ENCODE measurements at places on chromosomes 7 and 10.

GRCh38 chr10:14639637-14640036, 135.1 kb downstream of the FAM107B start:
- DNase-seq: no peak

DNA sequence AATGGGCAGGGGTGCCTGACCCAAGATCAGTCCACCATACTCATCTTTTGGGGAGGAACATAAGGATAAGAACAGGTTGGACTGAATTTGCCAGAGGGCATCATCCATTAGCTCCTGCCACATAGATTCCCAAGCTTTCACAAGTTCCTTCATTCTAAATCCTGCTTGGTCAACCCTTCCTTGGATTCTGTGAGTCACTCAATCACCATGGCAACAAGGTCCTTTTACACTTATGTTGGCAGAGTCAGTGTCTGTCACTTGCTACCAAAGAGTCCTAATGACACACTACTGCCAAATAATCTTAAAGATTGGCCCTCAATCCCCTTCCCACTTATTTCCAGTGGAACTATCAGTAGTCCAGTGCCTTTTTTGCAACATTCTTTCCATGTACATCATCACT, 5.0 kb upstream of the LGI1 start:
- peak; percentile 55 for DNase-seq

DNA sequence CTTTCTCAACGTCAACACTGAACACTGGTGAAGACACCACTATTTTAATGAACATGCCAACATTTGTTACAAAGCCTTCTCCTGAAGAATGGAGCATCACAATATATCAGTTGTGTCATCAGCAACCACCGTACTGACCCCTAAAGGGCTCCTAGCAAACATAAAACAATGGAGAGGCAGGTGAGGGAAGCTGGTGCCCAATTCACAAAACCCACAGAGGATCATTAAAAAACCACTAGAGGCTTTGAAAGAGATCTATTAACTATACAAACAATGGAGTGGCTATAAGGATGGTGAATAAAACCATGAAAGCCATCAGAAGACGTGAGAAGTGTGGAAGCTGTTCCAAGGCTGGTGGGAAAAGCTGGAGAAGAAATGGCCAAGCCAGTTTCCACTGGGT, 150.8 kb downstream of the FAM107B start:
- no peak for DNase-seq

GRCh38 chr7:26185844-26186180, 14.7 kb downstream of the HNRNPA2B1 start:
- no peak for DNase-seq

DNA sequence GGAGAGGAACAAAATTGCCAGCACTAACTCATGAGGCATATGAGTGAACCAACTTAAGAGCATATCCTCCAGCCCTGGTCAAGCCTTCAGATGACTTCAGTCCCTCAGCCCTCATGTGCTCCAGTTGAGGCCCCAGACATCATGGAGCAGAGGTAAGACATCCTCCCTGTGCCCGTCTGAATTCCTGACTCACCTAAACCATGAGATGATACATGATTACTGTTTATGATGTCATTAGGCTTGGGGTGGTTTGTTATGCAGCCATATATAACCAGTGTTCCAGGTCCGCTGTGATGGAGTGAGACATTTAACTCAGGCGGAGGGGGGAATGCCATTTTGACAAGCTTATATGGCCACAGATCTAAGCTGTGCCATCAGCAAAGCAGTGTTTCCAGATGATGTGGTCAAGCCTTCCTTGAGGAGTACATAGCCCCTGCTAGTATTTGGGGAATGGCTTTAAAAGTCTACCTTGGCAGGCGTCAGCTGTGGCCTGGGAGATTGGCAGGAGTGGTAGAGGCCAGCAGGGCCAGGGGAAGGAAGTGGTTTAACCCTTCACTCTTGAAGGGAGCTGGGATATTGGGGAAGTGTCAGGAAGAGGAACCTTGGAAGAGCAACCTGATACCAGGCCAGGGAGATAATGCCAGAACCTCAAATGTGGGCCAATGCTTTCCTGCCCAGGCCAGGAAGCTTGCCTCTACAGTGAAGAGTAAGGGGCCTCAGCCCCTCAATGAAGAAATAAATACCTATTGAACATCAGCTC, 343.0 kb upstream of the PODXL start:
- no peak for DNase-seq

DNA sequence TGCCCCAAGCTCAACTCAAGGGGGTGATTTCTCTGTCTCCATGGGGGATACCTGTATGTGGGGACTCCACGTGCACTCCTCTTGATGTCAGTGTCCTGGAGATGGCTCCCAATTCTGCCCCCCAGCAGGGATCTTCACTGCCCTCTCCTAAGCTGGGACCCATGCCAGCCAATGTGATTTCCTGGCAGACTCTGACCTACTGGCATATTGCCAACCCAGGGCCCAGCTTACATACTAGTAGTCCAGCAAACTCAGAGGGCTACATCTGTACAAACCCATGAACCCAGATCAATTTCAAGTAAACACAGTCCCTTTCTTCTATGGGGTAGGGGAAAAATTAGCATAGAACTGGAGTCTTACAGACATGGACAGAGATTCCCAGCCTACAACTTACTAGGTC, 26.2 kb upstream of the BMPR1A start:
- no peak for DNase-seq

GRCh38 chr10:89521368-89521767, 14.0 kb downstream of the SLC16A12 start:
- no peak for DNase-seq

DNA sequence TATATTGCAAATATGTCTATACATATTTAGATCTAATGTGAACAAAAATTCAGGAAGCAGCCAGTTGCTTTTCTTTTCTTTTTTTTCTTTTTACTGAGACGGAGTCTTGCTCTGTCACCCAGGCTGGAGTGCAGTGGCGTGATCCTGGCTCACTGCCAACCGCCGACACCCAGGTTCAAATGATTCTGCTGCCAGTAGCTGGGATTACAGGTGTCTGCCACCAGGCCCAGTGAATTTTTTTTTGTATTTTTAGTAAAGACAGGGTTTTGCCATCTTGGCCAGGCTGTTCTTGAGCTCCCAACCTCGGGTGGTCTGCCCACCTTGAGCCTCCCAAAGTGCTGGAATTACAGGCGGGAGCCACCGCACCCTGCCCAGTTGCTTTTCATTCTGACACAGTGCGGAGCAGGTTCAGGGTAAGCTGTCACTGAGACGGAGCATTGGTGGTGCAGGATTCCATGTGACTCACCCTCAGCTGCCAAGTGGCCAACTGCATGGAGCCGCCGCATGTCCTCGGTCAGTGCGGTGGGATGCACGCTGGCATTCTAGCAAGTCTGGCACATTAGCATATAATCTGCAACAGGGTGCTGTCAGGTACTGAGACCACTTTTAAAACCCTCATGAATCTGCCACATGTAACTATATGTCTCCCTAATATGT, 362.7 kb downstream of the DNAJB6 start:
- no peak for DNase-seq

- peak; percentile 74 for DNase-seq
Measured at GRCh38 chr10:110209454-110209925, 2.1 kb downstream of the MXI1 start.

GRCh38 chr7:116888895-116889294, 26.5 kb downstream of the CAPZA2 start:
- DNase-seq: no peak

DNA sequence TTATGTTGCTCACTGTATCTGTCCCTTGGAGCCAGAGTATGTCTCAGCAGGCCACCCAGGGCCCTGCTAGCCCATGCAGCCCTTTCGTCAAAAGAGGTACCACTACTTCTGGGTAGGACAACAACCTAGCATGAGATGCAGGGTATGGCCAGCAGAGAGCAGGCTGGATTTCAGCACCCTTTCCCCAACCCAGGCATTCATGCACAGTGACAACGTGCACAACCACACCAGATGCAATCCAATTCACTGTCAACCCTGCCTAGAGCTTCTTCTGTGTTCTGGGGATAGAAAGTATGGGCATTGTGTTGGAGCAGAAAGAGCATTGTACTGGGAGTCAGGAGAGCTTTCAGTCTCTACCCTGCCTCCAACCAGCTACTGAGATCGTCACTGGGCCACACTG, 37.9 kb downstream of the JAZF1 start:
- no peak for DNase-seq

GRCh38 chr10:77062381-77062780, 575.2 kb downstream of the KCNMA1 start:
- no peak for DNase-seq

GRCh38 chr10:35611750-35612149, 6.6 kb downstream of the GJD4 start:
- DNase-seq: peak; percentile 24

- no peak for DNase-seq
Measured at GRCh38 chr7:147151661-147152060, 1035.1 kb downstream of the CNTNAP2 start.

DNA sequence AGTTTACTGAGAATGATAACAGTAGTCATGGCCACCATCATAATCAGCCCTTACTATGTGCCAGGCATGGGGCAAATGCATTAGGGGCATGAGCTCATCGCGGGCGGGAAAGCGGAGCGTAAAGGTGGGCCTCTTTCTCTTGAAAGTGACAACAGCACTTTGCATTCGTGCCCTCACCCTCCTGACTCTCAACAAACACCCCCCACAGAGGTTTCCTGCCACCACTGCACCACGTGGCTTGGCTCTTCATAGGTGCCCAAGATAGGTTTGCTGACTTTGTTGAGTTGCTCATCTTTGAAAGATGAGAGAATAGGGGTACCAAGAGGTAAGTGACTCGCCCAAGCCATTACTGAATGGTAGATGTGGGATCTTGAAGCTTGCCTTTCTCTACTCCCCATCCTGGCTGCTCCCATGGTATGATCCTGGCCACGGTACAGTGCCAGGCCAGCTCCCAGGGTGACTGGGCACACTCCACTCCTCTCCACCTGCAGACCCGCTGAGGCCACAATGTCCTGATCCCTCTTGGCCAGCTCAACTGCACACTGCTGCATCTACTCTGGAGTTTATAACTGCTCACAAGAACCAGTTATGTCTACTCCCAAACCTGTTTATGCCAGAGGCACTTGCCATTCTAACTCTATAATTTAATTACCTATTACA, 26.0 kb downstream of the SLIT1 start:
- DNase-seq: no peak

DNA sequence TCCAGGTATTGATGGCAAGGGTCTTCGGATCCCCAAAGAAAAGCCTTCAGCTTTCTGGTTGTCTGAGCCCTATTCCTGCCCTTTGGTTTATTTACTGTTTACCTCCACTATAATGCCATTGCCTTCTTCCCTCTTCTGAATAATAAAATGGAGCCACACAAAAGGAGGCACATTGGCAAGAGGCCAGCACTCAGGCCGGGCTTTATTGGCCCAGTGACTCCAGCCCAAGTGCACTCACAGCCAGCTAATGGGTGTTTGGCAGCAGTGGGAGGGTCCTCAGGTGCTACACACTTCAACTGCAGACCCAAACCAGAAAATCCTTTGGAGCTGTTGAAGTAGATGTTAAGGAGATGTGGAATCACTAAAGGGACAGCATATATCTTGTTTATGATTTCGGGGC, 336.0 kb downstream of the PLXNA4 start:
- no peak for DNase-seq

- no peak for DNase-seq
Measured at GRCh38 chr7:132108563-132108962, 467.7 kb downstream of the PLXNA4 start.

- no peak for DNase-seq
Measured at GRCh38 chr7:131012477-131013031, 278.5 kb upstream of the KLF14 start.

DNA sequence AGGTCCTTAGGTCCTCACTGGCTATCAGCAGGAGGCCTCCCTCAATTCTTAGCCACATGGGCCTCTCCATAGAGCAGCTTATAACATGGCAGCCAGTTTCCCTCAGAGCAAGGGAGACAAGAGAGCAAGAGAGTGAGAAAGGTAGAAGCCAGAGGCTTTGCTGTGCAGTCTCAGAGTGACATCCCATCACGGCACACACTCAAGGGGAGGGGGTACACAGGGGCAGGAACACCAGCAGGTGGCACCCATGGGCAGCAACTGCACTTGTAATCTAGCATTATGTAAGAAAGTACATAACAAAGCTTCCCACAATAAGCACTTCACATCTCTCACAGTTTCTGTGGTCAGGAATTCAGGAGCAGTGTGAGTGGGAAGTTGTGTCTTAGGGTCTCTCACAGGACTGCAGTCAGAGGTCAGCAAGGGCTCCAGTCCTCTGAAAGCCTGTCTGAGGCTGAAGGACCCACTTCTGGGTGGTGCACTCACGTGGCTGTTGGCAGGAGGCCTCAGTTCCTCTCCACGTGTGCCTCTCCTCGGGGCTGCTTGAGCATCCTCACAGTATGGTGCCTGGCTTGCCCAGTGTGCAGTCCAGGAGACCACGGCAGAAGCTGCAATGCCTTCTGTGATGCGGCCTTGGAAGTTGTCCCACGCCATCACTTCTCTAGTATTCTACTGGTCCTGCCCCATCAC, 159.4 kb downstream of the OAT start:
- DNase-seq: no peak

GRCh38 chr10:113553149-113553548, 296 bp downstream of the HABP2 start:
- DNase-seq: peak; percentile 43

GRCh38 chr10:114801411-114801813, 20.2 kb upstream of the FHIP2A start:
- DNase-seq: no peak

- DNase-seq: no peak
Measured at GRCh38 chr10:78210548-78210947, 176.9 kb downstream of the RPS24 start.

DNA sequence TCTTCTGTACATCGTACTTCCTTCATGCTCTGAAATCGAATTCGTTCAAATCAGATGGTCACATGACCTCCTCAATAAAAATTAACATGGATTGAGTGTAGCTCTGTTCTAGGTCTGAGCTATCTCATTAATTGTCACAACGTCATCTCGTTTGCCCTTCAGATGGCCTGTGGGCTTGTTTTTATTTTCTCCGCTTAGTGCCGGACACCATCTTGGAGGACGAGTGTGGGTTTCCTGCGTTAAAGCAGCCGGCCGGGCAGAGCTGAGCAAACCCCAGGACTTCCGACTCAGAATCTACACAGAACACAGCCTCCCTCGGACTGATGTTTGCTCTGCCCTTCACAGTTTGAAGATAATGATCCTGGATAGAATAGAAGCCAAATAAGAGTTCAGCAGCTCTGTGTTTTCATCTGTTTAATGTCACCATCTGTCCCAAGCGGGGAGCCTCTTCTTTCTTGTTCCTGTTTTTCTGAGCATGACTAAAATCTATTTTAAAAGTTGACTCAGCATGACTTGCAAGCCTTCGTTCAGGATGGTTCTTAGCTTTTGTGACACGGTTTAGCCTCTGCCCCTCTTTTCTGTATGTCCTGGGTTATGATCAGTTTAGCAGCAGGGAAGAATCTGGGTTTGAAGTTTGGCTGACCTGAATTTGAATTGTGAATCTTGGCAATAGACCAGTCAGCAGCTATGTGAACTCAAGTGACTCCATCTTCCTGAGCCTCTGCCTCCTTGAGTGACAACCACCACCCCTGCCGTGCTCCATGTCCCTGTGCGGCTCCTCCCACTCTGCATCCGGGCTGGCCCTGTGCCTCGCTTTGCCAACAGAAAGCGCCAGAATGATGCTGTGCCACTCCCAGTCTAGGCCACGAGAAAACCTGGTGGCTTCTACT, 30.6 kb upstream of the GALNTL5 start:
- no peak for DNase-seq
